Urothelium cell line (cell line): ENCODE measurements at places on chromosomes 3 and 15.

GRCh38 chr3:40580494-40581091 lies 55.8 kb downstream of the ZNF621 start:
- DNase-seq, result peak; percentile 71

GRCh38 chr15:85539491-85539890 lies 159.1 kb downstream of the AKAP13 start:
- DNase-seq, result no peak

- DNase-seq, result no peak
Observed at GRCh38 chr3:124602980-124603627, 127.1 kb upstream of the UMPS start.

- no peak for DNase-seq
Observed at GRCh38 chr15:74301583-74302361, 65.6 kb downstream of the CCDC33 start.

GRCh38 chr15:55742927-55743728 lies at the start of gene PRTG:
Gene PRTG, minus strand, starts transcription at chr15:55743152. Its CDS starts 221 bp downstream, at chr15:55742931.
- DNase-seq, result peak; percentile 55

DNA sequence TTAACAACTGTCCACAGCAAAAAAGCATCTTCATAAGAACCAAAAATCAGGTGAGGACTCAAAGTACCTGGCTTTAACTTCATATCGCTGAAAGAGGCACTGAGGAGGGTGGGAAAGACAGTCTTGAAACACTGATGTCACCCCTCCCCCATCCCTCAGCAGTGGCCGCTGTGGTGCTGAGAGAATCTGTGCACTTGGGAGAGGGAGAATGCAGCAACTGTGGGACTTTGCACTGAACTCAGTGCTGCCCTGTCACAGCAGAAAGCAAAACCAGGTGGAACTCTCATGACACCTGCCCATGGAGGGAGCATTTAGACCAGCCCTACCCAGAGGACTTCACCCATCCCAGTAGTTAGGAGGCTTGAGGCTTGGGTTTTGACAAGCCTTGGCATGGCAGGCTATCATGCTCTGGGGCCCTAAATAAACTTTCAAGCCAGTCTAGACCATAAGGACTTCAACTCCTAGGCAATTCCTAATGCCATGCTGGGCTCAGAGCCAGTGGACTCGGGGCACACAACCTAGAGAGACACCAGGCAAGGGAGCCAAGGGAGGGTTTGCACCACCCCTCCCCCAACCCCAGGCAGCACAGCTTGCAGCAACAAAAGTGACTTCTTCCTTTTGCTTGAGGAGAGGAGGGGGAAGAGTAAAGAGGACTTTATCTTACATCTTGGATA lies 6.1 kb upstream of the ZSCAN2 start:
- DNase-seq, result no peak

DNA sequence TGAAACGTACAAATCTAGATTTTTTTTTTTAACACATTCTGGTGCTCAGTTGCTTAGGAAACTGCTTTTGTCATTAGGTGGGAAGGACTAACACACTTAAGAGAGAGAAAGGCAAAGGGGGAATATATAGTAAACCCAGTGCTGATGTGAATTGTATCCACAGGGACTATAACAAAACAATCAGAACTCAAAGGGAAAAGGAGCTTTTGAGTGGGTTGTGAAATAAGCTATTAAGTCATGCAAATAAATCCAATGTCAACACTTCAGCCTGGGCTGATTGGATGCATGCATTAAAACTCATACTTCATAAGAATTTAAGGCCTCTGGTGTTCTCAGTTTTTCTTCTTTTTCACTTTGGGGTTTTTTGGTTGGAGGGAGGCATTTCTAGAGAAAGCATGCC lies 628.9 kb downstream of the FHIT start:
- no peak for DNase-seq

DNA sequence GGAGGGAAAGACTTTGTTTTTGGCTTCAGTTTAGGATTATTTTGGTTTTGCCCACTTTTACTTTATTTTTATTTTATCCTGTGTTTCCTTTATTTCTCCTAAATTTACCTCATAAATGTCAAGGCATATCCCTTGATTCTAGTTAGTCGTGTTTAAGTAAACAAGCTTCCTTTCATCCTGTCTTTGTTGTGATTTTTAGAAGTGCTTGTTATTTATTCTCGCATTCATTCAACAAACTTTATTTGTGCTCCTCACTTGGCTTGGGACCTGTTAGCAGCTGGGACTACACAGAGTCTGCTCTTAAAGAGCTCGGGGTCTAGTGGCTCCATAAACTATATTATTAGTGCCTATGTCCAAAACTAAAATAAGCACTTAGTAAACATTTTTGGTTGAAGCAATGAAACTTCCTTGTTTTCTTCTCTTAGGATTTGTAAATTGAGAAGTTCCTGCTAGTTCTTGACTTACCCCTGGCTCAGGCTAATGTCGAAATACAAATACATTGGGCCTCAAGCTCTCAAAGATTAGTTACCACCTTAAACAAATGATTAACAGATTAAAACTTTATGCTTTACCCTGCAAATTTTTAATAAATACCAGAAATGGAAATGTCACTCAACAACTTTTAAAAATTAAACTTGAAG lies 19.0 kb upstream of the DMXL2 start:
- DNase-seq, result no peak

DNA sequence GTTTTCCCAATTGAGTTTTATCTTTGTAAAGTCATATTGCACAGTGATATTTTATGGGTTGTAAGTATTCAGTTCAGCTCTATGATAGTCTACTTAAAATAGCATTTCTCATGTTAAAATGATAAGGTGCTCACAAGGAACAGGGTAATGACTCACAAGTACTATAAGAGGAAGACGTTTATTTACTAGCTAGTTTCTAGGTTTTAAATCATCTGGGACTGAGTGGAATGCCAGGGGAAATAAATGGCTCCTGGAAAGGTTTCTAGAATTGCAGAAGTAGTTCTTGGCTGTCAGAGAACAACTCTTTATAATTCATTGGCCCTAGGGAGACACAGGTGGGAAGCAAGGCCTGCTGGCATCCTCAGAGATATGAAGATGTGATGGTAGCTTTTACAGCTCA lies 112.8 kb downstream of the CHDH start:
- no peak for DNase-seq

GRCh38 chr3:124545891-124546290 lies 184.4 kb upstream of the UMPS start:
- DNase-seq, result no peak

GRCh38 chr3:33229066-33229465 lies 10.5 kb upstream of the SUSD5 start:
- no peak for DNase-seq

DNA sequence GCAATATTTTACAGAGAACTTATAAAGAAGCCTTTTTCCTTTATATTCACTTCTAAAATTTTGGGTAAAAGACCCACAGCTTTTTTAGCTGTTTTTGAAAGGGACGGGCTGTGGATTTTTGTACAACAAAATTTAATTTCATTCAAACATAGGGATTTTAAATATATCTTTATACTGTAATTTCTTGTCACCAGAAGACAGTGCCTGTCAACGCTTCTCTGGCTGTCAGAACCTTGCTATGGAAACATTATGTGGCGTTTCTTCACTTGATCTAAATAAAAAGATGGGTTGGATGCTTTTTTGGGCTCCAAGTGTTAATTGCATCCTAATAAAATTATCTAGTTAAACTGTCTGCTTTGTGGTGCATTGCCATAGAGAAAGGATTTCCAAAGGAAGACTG lies 635.6 kb upstream of the ALCAM start:
- no peak for DNase-seq

DNA sequence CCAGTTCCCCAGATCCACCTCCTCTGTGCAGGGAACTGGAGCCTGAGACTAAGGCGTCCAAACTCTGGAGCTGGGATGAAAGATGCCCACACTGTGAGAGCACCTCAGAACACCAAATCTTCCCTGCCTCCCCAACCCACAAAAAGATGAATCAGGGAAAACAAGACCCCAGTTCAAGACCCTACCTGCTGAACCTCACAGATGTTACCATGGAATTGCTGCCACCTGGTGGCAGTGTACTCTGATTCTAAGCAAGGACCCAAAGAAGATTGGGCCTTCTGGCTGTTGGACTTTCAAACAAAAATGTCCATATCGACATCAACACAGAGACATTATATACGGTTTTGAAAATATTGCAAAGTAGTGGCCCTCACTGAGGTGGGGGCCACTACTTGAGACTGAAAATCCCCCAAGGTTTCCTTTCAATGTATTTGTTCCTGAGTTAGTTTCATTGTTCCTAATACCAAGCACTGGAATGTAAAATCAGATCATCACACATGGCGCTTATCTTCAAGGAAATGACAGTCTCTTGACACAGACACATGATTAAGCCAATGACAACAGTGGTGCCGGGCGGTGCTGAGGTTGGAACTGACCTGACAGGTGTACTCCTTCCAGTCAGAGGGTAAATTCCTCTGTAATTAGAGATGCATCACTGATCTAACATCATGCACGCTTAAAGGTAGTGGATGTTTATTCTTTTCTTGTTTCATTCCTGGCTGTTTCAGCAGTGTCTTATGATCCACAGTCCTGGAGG lies 67.6 kb downstream of the SLC6A11 start:
- DNase-seq, result peak; percentile 16

DNA sequence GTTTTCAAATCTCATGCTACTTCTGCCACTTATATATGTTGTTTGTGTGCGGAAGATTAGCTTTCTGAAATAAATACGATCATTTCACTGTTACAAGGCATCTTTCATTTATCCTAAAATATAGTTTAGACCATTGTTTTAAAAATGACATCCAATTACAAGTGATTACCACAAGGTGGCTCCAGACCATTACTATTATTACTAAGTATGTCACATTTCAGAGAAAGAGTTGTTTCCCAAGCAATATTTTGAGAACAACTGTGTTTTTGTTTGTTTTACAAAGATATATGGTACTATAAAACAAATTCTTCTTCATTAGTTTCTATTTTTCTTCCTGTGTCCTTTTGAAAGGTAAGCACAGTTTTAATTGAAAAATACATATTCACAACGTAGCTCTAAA lies 136.0 kb upstream of the RAP2B start:
- DNase-seq, result no peak

DNA sequence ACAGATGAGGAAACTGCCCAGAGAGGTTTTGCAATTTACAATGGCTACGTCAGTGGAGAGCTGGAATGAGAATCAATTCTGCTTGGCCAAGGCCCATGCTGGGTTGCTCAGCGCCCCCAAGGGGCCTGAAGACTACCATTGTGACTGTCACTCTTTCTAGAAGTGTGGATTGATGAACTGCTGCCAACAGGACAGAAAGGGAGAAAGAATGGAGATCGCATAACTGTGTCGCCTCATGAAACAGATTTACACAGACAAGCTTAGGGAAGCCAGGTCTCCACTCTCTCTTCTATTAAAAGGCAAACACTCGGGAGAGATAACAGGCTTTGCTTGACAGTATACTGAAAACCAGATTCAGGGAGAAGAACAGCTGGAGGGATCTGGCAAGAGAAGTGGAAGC lies 160.0 kb downstream of the STT3B start:
- DNase-seq, result no peak
